Hepatic stellate cell (primary cell): ENCODE measurements at places on chromosomes 2 and 18.

DNA sequence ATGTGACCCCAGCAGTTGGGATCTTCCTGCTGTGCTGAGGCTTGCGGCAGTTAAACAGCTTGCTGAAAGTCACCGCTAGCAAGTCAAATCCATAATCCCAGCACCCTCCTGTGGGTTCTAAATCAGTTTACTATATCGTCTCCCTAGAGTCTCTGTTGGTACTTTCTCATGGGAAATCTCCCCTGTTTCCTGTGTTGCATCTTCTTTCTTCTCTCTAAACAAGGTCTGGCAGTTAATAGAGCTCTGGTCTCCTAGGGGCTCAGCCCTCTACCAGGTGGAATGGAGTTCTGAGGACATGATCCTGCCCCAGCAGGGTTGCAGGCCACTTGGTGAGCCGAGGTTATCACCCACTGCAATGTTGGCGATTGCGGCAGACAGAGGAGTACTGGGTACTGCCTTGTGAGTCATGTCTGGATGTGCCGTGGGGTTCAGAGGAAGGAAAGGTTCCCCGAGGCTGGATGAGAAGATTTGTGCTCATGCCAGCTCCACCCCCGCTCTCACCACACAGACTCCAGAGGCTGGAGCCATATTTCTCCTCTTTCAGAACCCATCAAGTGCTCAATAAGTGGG, 59.4 kb upstream of the SIX2 start:
- no peak for DNase-seq

GRCh38 chr2:229454934-229455631, 184.0 kb upstream of the PID1 start:
- peak; percentile 44 for DNase-seq

DNA sequence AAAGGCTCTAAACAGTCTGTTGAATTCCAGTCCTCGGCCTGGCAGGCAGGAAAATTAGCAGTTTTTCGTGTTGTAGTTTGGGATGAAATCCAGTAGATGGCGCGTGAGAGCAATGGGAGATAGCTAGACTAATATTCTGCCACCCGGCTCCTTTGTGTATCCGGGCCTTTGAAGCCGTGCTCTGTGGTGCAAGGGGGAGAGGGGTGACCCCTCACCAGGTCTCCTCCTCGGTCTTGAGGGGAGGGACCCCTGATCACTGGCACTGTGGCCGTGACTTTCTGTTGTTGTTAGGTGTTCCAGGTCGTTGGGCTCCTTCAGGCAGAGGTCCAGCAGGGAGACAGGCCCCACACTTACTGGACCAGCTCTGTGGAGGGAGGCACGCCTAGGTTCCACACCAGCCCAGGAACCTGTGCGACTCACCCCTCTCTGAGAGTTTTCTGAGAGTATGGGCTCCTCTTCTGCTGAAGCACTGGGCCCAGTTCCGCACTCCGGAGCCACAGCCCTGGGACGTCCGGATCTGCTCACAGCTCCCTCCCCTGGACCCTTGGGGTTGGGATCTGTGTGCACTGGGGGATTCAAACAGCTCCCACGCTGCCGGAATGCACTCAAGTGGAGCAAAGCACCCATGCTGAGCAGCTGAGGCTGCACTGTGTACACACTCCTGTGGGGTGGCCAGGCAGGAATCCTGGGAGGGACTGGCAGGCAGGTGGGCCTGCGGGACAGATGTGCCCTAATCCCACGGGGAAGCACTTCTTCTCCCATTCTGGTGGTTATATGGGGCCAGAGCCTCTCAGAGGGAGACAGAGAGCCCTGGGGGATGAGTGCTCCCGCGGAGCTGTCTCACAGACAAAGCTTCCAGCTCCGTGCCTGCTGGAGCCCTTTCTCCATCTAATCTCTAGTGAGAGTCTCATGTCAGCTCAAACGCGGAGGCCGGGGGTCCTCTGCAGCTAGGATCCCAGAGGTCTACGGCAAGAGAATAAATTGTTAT, 8.8 kb downstream of the GKN2 start:
- peak; percentile 39 for DNase-seq

GRCh38 chr18:78242254-78242643, 737.4 kb upstream of the SALL3 start:
- no peak for DNase-seq

GRCh38 chr2:79387431-79387830, 125.4 kb upstream of the CTNNA2 start:
- DNase-seq = no peak

- no peak for DNase-seq
Measured at GRCh38 chr18:2897448-2898185, 50.8 kb downstream of the EMILIN2 start.

DNA sequence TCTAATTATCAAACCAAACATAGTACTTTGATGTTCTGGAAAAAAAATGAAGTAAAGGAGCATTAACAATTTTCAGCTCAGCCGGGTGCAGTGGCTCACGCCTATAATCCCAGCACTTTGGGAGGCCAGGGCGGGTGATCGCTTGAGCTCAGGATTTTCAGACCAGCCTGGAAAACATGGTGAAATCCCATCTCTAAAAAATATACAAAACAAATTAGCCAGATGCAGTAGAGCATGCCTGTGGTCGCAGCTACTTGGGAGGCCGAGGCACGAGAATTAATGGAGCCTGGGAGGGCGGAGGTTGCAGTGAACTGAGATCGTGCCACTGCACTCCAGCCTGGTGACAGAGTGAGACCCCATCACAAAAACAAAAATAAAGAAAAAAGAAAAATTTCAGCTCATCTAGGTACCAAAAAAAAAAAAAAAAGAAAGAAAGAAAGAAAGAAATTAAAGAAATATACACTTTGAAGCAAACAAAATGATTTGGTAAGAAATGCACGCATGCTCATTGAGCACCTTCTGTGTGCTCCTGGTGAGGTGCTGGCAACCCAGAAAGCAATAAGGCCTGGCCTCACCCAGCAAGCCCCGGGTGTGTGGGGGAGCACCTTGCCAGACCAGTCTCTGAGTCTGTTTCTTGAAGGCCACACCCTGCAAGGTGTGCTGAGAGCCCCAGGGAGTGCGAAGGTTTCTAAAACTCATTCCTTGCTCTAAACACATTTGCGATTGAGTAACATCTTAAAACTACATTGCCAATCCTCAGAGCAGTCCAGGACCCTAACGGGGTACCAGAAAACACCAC, 133.5 kb downstream of the TFCP2L1 start:
- no peak for DNase-seq

DNA sequence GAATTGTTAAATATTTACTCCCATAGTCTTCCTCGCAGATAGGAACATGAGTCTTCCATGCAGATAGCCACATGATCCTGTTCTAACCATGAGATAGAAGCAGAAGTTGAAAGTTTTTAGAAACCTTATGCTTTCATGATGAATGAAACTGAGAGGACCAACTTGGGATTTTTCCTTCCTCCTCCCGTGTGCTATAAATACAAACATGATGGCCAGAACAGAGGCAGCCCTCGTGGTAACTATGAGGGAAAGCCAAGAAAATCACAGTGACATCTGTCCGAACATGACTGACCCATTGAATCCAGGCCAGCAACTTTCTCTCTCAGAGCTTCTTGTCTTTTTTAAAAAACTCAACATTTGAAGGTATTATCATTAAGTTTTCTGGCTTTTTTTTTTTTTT, 78.5 kb downstream of the ACAA2 start:
- no peak for DNase-seq

- DNase-seq = peak; percentile 26
Measured at GRCh38 chr2:47905386-47906156, 727 bp downstream of the FBXO11 start.

DNA sequence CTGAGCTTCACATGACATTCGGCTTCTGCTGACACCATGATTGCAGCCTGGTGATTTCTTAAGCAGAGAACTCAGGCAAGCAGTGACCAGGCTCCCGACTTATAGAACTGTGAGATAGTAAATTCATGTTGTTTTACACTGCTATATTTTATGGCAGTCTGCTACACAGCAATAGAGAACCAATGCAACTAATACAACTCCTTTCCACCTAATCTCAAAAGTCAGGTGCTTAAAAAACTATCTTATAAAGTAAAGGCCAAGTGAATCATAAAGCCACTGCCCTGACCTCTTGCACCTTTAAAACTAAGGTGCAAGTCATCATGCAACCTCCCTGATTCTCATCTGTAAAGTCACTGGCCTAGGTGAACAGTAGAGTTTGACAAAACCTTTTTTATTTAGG, 95.3 kb upstream of the GLS start:
- DNase-seq = no peak

- no peak for DNase-seq
Measured at GRCh38 chr18:30987467-30988241, 54.9 kb downstream of the DSC3 start.

- DNase-seq = no peak
Measured at GRCh38 chr2:63874204-63875130, 32.8 kb downstream of the UGP2 start.

DNA sequence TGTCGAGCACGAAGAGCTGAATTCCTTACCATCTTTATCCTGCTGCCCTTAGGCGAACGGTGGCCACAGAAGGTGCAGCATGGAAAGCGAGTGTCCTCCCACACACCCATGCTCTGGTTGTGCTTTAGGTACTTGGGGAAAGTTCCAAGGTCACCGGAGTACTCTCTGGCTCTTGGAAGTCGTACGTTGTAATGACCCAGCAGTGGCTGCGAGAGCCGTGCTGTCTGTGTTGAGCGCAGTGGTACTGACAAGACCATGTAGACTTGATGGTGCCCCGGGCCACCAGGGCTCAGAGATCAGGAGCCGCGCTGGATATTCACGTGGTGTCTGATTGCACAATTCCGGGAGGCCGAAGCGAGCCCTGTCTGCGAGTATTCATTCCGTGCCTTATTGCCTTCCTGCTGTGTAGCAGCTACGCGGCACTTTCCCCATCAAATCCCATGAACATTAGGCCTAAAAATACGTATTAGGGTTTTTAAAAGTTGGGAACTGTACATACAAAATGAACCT, 222.0 kb downstream of the ZNF516 start:
- no peak for DNase-seq

DNA sequence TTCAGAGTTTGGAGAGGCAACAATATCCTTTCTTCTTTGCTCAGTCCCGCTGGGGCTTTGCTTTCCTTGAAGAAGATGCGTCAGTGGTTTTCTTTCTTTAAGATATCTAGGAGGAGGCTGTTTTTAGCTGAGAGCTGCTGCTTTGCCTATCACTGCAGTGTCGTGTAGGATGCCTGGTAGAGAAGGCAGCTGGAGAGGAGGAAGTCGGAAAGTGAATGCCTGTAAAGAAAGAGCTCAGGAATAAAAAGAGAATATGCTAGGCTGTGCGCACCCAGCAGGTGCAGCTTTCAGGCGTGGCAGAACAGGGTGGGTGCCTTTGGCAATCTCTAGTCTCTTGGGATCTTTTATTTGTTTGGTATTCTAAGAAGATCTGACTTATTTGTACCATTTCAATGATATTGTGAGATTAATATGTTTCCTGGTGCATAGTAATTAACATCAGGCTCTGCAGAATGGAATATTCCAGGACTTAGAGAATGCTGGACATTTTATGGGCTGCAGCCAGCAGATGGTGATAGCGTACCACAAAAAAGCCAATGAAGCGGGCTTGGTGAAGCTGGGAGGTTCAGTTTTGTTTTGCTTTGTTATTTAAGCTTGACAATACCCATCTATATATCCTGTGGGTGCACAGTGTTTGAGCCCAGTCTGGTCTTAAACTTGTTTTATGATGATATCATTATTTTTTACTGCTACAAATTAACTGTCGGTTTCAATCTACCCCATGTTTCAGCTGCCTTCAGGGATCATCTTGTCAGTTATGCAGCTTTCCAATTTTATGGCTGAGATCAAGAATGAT, 34.9 kb downstream of the CAVIN2 start:
- DNase-seq = peak; percentile 20

GRCh38 chr2:54274781-54275242, 18.8 kb upstream of the TSPYL6 start:
- no peak for DNase-seq

GRCh38 chr2:62787386-62787785, 81.9 kb downstream of the EHBP1 start:
- no peak for DNase-seq

DNA sequence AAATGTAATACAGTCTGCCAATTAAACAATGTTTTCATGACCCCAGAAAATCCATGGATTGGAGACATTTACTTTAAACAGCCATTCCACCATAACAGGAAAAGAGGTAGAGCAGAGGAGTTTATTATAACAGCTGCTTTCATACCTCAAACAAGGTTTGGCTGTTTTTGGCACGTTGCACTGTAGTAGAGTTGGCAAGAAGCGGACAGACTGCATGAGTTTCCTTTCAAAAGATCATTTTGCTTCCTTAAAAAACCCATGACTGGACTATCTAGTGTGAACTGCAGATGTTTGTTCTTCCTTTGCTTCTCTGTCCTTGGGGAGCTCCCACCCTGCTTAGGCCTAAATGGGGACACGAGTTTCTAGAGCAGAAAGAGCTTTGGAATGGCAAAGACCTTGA, 108.5 kb upstream of the THOC1 start:
- DNase-seq = no peak

GRCh38 chr2:212912445-212913103, 238.8 kb downstream of the IKZF2 start:
- no peak for DNase-seq

DNA sequence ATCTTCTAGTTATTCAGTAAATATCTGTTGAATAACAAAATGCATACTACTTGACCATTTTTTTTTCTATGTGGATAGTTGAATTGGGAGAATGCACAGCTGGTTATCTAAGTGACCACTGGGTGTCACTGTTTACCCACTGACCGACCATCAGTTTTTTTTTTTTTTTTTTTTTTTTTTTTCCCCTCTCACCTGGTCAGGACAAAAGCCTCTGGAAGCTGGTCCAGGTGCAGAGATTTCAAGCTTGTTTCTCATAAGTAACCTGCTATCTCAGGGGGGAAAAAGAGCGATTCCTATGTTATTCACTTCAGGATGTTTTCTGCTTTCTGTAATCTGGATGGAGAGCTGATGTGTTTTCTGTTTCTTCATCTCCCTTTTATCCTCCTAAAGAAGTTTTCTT, 256.0 kb downstream of the DCDC2C start:
- DNase-seq = peak; percentile 39

GRCh38 chr2:171771463-171771862, 84.2 kb downstream of the DYNC1I2 start:
- no peak for DNase-seq

- no peak for DNase-seq
Measured at GRCh38 chr2:221752781-221753180, 180.7 kb upstream of the EPHA4 start.

DNA sequence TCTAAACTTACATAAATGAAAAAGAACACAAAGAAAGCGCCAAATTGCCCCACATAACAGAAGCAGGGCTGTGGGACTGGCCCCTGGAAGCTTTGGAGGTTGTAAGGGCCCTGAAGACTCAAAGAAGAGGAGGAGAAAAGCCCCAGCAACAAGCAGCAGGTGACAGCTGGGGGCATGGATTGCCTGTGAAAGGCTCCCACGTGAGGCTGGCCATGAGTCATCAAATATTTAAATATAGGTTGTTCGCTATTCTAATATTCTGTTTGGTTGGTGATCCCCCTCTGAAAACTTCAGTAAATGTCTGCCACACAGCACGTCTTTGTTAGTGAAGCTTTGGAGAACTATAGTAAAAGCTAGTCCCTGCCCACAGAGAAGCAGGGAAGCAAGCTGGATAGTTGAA, 132.4 kb downstream of the MREG start:
- DNase-seq = no peak

GRCh38 chr2:159982842-159983785, 79.3 kb downstream of the PLA2R1 start:
- no peak for DNase-seq

GRCh38 chr2:8490166-8490721, 191.6 kb upstream of the ID2 start:
- no peak for DNase-seq
